Mucosa of gallbladder (tissue), 1 donor: ENCODE measurements at places on chromosomes 6 and 20. TPM values are rescaled to one million over a fixed set of nuclear protein-coding genes. Genes with fewer than 3 reads are reported as not detected.

GRCh38 chr6:131173680-131174079 lies 38.4 kb downstream of the AKAP7 start:
- DNase-seq: no peak

DNA sequence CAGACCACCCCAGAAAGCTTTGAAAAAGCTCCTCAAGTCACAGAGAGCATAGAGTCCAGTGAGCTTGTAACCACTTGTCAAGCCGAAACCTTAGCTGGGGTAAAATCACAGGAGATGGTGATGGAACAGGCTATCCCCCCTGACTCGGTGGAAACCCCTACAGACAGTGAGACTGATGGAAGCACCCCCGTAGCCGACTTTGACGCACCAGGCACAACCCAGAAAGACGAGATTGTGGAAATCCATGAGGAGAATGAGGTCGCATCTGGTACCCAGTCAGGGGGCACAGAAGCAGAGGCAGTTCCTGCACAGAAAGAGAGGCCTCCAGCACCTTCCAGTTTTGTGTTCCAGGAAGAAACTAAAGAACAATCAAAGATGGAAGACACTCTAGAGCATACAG lies 39.6 kb downstream of the ZBTB2 start:
- DNase-seq: no peak

The SLC13A3 gene
- total RNA-seq: 1.5 TPM

DNA sequence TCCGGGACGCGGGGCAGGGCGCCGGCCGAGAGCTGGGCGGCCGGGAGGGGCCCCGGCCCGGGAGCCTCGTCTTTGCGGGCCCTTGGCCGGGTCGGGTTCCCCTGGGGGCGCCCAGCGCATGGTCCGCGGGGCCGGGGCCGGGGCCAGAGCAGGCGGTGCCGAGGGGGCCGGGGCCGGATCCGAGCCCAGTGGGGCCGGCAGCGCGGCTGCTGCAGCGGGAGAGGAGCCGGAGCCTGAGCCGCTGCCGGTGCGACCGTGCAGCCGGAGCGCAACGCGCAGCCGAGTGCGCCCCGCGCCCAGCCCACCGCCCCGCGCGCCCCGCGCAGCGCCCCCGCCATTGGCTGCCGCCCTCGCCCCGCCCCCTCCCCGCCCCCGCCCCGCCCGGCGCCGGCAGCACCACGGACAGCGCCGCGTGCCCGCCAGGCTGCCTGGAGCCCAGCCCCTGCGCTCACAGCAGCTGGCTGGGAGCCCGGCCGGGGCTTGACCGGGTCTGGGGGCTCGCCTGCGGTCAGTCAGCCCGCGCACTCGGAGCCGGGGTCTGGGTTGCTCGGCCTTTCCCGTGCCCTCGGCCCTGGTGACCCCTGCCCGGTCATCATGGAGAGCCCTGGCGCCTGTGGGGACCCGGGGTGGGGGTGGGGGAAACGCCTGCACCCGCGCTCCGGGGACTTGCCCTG lies at the start of gene HRH3:
HRH3 (minus strand) TSS at position 287 of the 674 bp plus-strand sequence. CDS start 308 bp downstream, outside the sequence.
- DNase-seq: no peak

The RIPOR2 gene
- 3.2 TPM for total RNA-seq

GRCh38 chr6:151576633-151577032 lies 82.8 kb downstream of the CCDC170 start:
- DNase-seq: no peak

- no peak for DNase-seq
Measured at GRCh38 chr6:11654876-11655275, 117.3 kb downstream of the TMEM170B start.

DNA sequence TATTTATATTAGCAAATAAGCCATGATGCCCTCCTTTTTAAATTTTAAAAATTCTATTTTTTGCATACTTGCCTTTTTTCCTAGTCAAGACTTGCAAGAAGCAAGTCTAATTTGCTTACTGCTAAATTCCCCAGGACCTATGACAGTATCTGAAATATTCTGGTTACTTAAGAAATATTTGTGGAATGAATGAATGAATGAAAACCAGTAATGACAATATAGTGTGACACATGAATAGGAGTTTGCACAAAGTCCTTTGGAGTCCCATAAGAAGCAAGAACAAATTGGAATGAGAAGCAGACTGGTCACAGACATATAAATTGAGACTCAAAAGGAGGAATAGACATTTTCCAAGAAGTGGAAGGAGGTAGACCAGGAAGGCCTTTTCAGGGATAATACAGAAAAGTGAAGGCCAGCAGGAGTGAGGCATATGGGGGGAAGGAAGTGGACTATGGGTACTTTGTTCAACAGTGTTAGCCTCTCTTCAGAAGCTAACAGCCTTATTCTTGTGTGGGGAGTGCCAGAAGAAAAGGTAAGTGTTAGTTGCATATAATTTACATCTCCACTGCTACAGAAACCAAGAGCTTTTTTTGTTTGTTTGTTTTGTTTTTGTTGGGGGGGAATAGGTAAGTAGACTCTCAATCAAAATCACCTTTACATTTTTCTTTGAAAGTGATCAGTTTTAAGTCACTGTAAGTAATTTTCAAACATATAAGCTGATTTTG lies 93.6 kb upstream of the FAM184A start:
- DNase-seq: no peak

- no peak for DNase-seq
Measured at GRCh38 chr6:45650524-45651135, 272.9 kb upstream of the SUPT3H start.

DNA sequence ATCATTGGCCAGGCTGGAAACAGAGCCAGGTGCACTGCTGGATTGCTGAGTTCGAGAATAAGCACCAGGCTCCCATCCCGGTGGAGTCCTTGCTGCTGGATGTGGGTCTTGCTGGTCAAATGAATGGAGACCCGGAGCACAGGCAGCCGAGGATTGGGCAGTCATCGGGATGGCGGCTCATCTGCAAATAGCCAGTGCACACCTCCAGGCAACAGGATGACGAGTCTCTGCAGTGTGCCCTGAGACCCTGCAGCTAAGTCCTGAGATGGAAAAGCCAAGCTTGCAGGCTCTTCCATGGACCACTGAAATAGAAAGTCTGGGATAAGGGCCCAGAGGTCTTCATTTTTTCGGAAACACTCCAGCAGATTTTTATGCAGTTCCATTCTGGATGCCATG lies 143.5 kb downstream of the WDR27 start:
- no peak for DNase-seq
